ENCODE measurements at places on chromosomes 5 and 9.

GRCh38 chr5:79318935-79319614, 83.1 kb downstream of the JMY start:
- no peak for DNase-seq

GRCh38 chr9:21919377-21920362, 74.5 kb downstream of the CDKN2A start:
- DNase-seq = no peak

DNA sequence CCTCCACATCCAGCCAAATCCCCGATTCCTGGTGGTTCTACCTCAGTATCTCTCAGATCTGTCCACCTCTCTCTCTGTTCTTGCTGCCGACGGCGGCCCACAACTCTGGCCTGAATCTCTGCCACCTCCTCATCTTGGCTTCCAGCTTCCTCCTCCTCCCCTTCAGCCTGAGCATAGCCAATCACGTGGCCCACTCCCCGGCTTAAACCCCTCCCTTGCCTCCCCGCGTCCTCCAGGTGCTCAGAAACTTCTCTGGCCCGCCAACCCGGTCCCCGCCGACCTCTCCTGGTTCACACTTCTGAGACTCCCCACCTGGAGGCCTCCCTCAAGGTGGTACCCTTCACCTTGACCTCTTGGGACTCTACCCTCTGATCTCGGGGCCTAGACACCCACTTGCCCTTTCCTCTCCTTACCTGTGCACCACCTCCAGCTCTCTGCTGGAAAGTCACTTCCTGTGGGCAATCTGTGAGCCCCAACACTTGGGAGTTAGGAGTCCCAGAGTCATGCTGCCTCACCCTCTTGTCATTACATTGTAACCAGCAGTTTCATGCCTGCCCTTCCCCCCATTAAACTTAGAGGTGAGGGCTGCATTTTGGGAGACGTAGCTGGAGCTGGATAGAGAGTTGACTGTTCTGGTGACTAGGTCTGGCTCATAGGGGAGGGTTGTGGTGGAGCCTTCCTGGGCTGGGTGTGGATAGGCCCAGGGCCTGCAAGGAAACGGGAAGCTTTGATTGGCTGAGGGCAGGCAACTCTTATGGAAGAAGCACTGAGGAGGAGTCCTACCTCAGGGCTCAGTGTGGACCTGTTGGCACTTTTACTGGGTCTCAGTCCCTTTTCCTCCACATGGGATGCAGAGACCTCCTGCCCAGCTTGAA, 4.5 kb upstream of the SET start:
- DNase-seq = peak; percentile 69

DNA sequence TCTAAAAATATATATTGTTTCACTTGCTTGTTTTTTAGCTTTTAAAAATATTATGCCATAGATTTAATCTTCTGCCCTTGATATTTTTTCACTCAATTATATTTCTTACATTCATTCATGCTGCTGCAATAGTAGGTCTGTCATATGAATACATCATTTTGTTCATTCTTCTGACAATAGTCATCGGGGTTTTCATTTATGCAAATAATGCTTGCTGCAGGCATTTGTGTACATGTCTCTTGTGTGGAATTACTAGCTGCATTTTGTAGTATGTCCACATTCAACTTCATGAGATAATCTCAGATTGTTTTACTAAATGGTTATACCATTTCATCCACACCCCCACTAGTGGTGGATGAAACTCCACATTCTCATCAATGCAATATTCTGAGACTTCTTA, 5.3 kb upstream of the PLPP1 start:
- DNase-seq = no peak

DNA sequence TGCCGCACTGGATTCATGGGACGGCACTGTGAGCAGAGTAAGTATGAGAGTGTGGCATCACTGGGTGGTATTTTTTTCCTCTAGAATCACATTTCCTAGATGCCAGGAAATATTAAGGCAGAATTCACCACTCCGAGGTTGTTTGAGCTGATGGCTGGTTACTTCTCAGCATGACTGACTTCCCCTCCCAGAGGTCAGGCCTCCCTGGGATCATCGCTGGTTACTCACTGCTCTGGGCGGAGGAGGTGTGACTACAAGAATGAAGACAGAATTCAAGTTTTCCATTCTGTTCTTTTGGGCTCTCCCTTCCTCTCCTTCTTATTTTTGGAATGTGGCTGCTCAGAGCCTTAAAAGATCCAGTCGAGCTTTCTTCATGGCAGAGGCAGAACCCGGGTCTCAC, 76.6 kb upstream of the PRRC1 start:
- DNase-seq = no peak

GRCh38 chr9:121954477-121955140, 138.5 kb downstream of the TTLL11 start:
- DNase-seq = no peak

DNA sequence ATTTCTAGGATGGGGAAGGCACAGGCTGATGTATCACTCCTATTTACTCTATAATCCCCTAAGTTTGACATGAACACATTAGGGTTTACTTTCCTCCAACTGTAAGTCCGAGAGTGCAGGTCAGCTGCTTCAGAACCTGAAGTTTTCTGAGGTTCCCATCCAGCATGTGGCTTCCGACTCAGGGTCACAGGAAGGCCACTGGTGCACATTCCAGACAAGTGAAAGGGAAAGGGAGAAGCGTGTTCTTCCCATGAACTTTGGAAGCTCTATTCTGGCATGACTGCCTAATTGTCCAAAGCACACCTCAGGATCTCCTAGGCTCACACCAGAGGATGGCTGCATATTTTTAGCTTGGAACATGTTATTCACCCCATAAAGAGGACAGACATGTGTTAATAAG, 602.6 kb downstream of the SEMA5A start:
- no peak for DNase-seq

GRCh38 chr5:10896016-10896415, 135.0 kb upstream of the DAP start:
- DNase-seq = no peak

DNA sequence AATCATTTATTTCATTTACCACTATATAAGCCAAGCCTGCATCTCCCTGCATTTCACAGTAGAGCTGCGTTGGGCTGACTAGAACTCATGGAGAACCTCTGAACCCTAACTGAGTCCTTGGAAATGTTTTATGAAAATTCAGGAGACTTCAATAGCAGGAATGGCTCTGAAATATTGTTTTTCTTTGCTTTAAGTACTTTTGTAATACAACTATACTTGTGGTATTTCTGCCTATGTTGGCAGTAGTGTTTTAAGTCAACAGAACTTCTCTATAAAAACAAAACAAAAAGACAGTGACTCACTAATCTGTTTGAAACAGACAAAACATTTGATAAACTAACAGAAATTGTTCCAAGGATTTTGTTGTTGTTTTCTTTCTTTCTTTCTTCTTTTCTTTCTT, 489.2 kb upstream of the MEF2C start:
- DNase-seq = no peak

DNA sequence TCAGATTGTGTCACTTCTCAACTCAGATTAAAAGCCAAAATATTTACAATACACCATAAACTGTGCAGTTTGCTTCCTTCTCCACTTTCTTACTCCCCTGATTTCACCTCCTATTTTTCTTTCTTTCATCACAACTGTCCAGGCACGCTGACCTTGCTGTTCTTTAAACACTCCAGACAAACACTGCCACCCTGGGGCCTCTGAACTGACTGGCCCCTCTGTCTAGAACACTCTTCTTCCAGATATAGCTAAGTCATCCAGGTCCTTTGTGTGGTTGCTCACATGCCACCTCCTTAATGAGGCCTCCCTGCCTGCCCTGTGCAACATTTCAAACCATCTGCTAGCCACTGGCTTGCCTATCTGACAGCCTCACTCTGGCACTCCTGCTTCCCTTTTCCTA, 46.6 kb downstream of the ATG10 start:
- DNase-seq = no peak

All from effector memory CD4-positive, alpha-beta T cell (primary cell).